Naive thymus-derived CD4-positive, alpha-beta T cell (primary cell): ENCODE measurements at places on chromosomes 5 and 9. TPM values are rescaled to one million over a fixed set of nuclear protein-coding genes. Genes with fewer than 3 reads are reported as not detected.

ADAMTS2 gene
- not detected for total RNA-seq

ROPN1L gene
- total RNA-seq, result 0.61 TPM

EFNA5 gene
- total RNA-seq, result not detected

DNA sequence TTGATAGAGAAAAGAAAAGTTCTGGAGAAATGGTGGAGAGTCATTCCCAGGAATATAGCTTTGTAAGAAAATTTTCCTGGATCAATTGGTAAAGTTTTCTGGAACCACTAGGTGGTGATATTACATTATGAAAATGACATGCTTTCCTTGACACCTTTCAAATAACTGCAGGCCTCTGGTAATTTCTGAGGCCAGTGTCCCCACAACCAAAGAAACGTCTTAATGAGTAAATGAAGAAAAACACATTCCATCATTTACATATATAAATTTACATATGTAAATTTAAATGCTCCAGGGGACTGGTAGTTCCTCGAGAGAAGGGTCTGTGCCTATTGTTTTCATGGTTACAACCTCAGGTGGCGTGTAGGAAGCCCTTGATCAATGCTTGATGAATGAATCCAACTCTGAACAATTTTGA lies 17.2 kb upstream of the RGS3 start:
- no peak overlapping the region for H3K27ac ChIP-seq
- H3K36me3 ChIP-seq, result no peaks in the 10 kb centered on the region
- H3K4me1 ChIP-seq, result no peaks in the 10 kb centered on the region
- H3K27me3 ChIP-seq, result no peaks in the 10 kb centered on the region
- H3K4me3 ChIP-seq, result no peak overlapping the region

PCDHA10 gene
- not detected for total RNA-seq

PRRX2 gene
- not detected for total RNA-seq

- H3K4me1 ChIP-seq, result no peaks in the 10 kb centered on the region
- H3K27me3 ChIP-seq, result no peaks in the 10 kb centered on the region
- no peak overlapping the region for H3K27ac ChIP-seq
- no peak for DNase-seq
Observed at GRCh38 chr9:137987244-137988030, 109.9 kb downstream of the CACNA1B start.

ZNF483 gene
- 16.0 TPM for total RNA-seq

RLN2 gene
- 3.0 TPM for total RNA-seq

TPPP gene
- total RNA-seq, result 0.14 TPM

IRX2 gene
- not detected for total RNA-seq

- no peak for DNase-seq
- H3K27me3 ChIP-seq, result no peaks in the 10 kb centered on the region
- peak overlapping the region; percentile 35 for H3K4me3 ChIP-seq
- H3K4me1 ChIP-seq, result peaks cover 31% of the 10 kb centered on the region
- peak overlapping the region; percentile 97 for H3K27ac ChIP-seq
- peaks cover 6% of the 10 kb centered on the region for H3K36me3 ChIP-seq
Observed at GRCh38 chr5:91378752-91379211, 4.3 kb downstream of the ARRDC3 start.

SLC6A19 gene
- total RNA-seq, result not detected

DNA sequence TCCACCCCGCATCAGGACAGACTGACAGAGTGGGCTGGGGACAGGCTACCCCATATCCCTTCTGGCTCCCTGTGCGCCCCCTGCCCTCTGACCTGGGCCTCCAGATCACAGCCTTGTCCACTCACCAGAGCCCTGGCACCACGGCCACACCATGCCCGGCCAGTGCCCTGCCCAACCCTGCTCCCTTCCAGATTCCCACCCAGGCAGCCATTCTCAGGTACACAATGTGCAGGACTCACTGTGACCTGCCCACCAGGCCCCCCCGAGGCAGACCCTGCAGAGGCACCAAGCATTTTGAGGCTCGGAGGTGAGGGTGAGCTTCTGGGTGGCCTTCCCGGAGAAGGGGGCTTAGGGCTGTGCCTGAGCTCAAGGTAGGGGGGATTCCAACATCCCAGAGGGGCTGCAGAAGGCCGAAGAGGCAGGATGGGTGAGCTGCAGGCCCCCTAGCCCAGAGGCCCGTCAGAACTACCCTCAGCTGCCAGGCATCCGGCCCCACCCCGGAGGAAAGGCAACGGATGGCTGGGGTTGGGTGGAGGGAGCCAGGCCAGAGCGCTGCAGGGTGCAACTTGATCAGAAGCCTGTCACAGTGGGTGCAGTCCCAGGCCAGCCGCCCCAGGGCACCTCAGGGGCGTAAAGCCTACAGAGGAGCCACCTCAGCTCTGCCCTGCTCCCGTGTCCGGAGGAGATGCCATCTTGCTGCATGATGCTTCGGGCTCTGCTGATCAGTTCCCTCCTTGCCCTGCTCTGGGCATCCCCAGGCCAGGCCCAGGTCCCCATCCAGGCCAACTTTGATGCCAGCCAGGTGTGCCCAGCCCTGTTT lies at the start of gene LCNL1:
LCNL1 (plus strand) TSS at position 762 of the 820 bp plus-strand sequence. CDS start 594 bp downstream, outside the sequence.
- no peak within 1 kb of the TSS for H3K4me3 ChIP-seq
- no peak for DNase-seq
- H3K4me1 ChIP-seq, result no peaks in the 10 kb centered on the region
- no peak within 1 kb of the TSS for H3K27ac ChIP-seq

RNF183 gene
- not detected for total RNA-seq

GRCh38 chr9:14347406-14348122 lies 33.6 kb upstream of the NFIB start:
- no peak overlapping the region for H3K4me3 ChIP-seq
- H3K27me3 ChIP-seq, result peaks cover 10% of the 10 kb centered on the region
- H3K36me3 ChIP-seq, result no peaks in the 10 kb centered on the region
- DNase-seq, result no peak
- H3K4me1 ChIP-seq, result no peaks in the 10 kb centered on the region
- no peak overlapping the region for H3K27ac ChIP-seq

- no peak for DNase-seq
- no peak overlapping the region for H3K27ac ChIP-seq
- no peaks in the 10 kb centered on the region for H3K27me3 ChIP-seq
- H3K4me1 ChIP-seq, result no peaks in the 10 kb centered on the region
- H3K4me3 ChIP-seq, result no peak overlapping the region
Observed at GRCh38 chr5:174575043-174575442, 149.3 kb upstream of the MSX2 start.

GRCh38 chr9:1216532-1216931 lies 166.4 kb downstream of the DMRT2 start:
- H3K4me1 ChIP-seq, result no peaks in the 10 kb centered on the region
- H3K36me3 ChIP-seq, result no peaks in the 10 kb centered on the region
- H3K4me3 ChIP-seq, result no peak overlapping the region
- DNase-seq, result no peak

GRCh38 chr5:141493500-141494422 lies 4.9 kb downstream of the PCDHGC5 start:
- DNase-seq, result no peak
- no peaks in the 10 kb centered on the region for H3K4me1 ChIP-seq
- peaks cover 3% of the 10 kb centered on the region for H3K27me3 ChIP-seq
- no peak overlapping the region for H3K27ac ChIP-seq
- H3K36me3 ChIP-seq, result no peaks in the 10 kb centered on the region
- no peak overlapping the region for H3K4me3 ChIP-seq
